ENCODE measurements at places on chromosomes 5 and 9.

GRCh38 chr5:138752951-138753793 lies at the start of gene CTNNA1:
TSS of gene CTNNA1 (plus strand) at chr5:138753425. CDS start at chr5:138781925, 28,500 bp downstream.
- DNase-seq: peak; percentile 87

DNA sequence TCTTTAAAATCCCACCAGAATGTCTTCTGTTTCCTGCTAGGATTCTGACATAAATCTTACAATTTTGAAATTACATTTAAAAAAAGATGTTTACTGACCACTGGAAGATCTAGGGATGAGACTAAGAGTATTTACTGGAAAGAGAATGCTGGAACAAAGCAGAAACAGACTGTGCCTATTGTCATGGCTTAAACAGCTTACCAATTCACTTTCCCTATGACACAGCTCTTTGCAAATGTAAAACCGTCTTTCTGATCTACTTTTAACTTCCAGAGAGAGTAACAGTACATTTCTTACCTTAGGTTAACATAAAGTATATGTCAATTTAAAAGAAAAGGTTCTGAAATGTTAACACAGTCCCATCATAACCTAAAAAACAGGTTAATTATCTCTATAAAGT lies 10.7 kb downstream of the GIN1 start:
- no peak for DNase-seq

DNA sequence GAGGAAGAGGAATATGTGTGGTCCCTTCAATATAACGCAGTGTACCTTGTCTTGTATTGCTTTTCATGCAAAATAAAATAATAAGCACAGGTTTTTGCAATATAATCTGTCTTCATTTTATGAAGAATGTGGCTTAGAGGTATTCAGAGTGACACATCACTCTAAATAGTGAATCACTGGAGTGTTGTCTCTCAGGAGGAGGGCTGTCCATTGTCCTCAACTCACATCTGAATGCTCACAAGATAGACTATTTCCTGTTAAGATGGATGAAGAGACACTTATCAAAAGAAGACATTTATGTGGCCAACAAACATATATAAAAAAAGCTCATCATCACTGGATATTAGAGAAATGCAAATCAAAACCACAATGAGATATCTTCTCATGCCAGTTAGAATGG lies 1147.5 kb upstream of the C9orf72 start:
- no peak for DNase-seq

- no peak for DNase-seq
Measured at GRCh38 chr5:133336121-133336968, 276.0 kb downstream of the FSTL4 start.

GRCh38 chr9:131660466-131661405 lies 79.1 kb downstream of the RAPGEF1 start:
- DNase-seq: peak; percentile 51

Measured in WTC11 (cell line).